Astrocyte (in vitro differentiated cells and primary cell): ENCODE measurements at places on chromosomes 1 and 21.

DNA sequence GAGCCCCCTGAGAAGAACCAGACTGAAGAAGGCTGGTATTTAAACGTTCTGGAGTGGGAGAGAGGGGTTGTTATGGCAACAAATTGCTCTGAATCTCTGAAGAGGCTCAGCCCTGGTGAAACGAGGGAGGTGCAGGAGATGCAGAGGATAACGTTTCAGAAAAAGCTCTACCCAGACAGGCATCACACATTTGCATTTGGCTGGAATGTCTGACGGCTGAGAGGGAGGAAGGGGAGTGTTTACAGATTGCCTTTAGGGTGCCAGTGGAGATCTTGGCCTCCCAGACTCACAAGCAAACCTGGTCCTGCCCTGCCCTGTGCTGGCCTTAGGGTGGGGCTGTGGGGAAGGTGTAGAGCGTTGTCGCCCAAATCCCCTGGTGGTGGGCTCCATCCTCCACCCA is 169.0 kb upstream of the AJAP1 start:
- DNase-seq = no peak

DNA sequence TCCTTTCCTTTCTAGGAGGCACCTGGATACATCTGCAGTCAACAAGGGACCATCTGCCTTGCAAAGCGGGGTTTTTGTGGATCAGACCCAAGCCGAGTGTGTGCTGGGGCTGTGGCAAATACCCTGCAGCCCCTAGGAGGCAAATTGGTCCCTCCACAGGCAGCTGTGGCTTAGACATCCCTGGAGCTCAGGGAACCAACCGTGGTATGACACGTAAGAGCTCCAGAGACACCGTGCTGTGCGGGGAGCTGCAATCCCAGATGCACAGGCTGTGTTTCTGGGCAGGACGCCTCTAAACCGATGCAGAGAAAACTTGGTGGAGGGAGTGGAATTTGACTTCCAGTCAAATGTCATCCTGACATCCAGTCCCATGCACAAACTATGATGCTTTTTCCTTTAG is 141.5 kb downstream of the KAZN start:
- no peak for DNase-seq

- no peak for DNase-seq
Observed at GRCh38 chr1:169590932-169591331, 4.7 kb upstream of the F5 start.

DNA sequence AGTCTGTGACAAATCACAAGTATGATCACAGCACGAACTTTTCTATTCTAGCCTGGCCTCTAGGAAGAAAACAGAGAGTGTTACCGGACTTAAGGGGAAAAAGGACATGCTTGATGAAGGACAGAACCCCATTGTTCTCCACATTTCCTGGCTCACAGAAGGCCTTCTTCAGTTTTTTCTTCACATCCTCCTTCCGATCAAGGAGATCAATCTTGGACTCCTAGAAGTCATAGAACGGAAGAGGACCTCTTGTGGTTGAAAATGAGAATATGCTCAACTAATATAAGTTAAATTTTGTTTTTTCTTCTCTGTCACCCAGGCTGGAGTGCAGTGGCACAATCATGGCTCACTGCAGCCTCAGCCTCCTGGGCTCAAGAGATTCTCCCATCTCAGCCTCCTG is 30.3 kb downstream of the YARS1 start:
- no peak for DNase-seq

GRCh38 chr21:31156169-31156568 is 117.9 kb upstream of the KRTAP19-8 start:
- DNase-seq = no peak
